ENCODE measurements at places on chromosomes 7 and 10. TPM values are rescaled to one million over a fixed set of nuclear protein-coding genes. Genes with fewer than 3 reads are reported as not detected.

- no peaks in the 10 kb centered on the region for H3K27me3 ChIP-seq
- peaks cover 30% of the 10 kb centered on the region for H3K36me3 ChIP-seq
- peaks cover 9% of the 10 kb centered on the region for H3K4me1 ChIP-seq
These were observed 61.2 kb downstream of the DNAJB6 start for GRCh38 chr7:157397731-157398691.

DNA sequence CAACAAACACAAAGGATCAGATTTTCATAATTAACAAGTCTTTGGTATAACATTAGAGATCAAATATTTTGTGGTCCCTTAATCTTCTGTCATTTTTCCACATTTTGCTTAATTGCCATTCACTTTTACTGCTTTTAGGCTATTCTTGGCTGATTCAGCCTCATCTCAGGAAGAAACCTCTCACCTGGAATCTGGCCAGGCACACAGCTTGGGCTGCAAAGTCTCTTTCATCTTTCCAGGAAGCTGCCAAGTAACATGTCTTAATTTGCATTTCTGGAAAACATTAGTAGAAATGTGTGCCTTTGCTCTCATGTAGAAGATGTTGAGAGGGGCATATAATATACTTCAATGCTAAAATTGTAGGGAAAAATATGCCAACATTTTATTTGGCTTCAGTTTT is 174.2 kb upstream of the STEAP4 start:
- no peaks in the 10 kb centered on the region for H3K4me1 ChIP-seq
- no peak for DNase-seq
- no peak overlapping the region for H3K4me3 ChIP-seq
- H3K36me3 ChIP-seq: no peaks in the 10 kb centered on the region
- no peaks in the 10 kb centered on the region for H3K27me3 ChIP-seq
- no peak overlapping the region for H3K27ac ChIP-seq

DNA sequence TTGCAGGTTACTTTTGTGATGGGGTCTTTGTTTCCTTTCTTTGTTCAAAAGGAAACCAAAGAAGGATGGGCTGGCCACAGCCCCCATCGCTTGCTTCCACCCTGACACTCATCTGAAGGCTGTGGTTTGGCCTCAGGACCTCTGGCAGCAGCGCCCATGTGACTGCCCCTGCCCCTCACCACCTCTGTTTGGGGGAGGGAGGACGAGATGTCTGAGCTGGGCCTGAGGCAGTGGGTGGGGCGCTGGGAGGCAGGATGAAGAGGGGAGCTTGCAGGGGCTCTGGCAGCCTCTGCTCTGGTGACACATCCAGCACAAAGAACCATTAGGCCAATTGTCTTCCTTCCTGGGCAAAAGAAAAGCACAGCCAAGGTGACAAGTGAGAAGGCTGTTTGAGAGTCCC is 15.9 kb upstream of the CHST15 start:
- peaks cover 3% of the 10 kb centered on the region for H3K4me1 ChIP-seq
- H3K4me3 ChIP-seq: no peak overlapping the region
- no peaks in the 10 kb centered on the region for H3K36me3 ChIP-seq
- peaks cover 16% of the 10 kb centered on the region for H3K27me3 ChIP-seq
- H3K27ac ChIP-seq: no peak overlapping the region

DNA sequence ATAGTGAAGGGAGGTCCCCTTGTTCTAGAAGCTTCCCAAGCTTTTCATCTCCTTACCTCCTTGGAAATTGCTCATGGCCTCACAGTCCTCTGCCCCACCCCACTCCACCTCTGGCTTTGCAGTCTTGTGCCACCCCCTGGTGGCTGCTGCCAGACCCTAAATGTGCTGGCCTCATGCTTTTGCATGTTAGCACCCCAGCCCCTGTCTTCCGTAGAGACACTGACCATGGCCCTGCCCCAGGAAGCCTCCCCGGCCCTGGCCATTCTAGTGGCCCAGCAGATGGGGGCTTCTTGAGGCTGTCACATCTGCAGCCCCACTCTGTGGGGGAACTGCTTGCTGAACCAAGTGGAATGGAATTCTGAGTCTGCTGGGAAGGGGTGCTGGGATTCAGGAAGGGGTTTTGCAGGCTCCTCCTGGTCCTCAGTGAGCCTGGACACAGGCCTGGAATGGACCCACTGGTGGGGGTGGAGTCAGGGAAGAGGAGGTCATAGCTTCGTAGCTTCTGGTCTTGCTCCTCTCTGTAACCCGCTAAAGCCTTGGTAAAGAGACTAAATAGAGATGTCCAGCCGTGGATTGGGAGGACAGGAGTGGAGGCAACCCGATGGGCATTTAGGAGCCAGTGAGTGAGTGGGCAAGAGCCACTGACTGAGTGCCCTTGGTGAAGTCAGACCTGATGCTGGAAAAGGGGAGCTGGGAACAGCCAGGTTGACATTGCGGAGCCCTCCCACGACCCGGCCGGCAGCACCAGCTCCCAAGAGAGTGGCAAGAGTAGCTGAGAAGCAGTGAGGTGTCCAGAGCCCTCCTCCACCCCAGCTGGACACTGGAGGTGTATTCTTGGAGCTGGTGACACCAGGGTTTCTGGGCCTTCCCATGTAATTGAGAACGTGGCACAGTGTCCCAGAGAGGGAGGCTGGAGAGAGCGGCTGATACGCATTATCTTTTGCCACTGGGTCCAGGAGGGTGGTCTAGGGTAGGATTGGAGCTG is 20.9 kb downstream of the RAMP3 start:
- H3K4me1 ChIP-seq: no peaks in the 10 kb centered on the region
- H3K27ac ChIP-seq: no peak overlapping the region
- H3K27me3 ChIP-seq: peaks cover 6% of the 10 kb centered on the region
- H3K36me3 ChIP-seq: no peaks in the 10 kb centered on the region
- no peak overlapping the region for H3K4me3 ChIP-seq

DNA sequence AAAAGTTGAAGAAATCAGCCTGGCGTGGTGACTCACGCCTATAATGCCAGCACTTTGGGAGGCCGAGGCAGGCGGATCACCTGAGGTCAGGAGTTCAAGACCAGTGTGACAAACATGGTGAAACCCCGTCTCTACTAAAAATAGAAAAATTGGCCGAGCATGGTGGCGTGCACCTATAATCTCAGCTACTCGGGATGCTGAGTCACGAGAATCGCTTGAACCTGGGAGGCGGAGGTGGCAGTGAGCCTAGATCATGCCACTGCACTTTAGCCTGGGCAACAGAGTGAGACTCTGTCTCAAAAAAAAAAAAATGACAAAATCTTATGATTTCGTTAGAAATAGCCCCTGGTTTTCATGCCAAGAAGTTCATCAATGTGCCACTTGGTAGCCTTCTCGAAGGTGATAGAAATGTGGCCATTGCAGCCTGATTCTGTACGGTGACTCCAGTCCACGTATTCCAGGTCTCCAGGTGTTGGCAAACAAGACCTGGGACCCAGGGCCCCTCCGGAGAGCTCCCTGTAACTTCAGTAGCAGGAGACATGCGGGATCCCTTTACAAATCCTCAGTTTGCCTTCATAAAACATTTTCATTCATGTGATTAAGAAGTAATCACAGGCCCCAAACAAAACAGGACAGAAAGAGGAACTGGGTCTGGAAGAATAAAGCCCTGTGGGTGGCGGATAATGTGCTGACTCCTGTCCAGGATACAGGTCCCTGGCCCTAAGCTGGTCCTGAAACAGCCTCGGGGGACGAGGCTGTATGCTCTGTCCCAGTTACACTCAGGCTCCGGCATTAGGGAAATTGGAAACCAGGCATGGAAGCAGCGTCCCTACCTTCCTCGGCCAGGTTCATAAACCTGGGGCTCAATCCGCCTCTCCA is 207.3 kb upstream of the SH2B2 start:
- H3K4me3 ChIP-seq: no peak overlapping the region
- no peak for DNase-seq
- H3K36me3 ChIP-seq: peaks cover 39% of the 10 kb centered on the region
- H3K27ac ChIP-seq: no peak overlapping the region

- no peak overlapping the region for H3K27ac ChIP-seq
- peak overlapping the region; percentile 4 for H3K4me3 ChIP-seq
- no peaks in the 10 kb centered on the region for H3K36me3 ChIP-seq
- peaks cover 42% of the 10 kb centered on the region for H3K27me3 ChIP-seq
- peaks cover 9% of the 10 kb centered on the region for H3K4me1 ChIP-seq
These were observed 6.0 kb downstream of the PARD3 start for GRCh38 chr10:34808801-34809745.

DNA sequence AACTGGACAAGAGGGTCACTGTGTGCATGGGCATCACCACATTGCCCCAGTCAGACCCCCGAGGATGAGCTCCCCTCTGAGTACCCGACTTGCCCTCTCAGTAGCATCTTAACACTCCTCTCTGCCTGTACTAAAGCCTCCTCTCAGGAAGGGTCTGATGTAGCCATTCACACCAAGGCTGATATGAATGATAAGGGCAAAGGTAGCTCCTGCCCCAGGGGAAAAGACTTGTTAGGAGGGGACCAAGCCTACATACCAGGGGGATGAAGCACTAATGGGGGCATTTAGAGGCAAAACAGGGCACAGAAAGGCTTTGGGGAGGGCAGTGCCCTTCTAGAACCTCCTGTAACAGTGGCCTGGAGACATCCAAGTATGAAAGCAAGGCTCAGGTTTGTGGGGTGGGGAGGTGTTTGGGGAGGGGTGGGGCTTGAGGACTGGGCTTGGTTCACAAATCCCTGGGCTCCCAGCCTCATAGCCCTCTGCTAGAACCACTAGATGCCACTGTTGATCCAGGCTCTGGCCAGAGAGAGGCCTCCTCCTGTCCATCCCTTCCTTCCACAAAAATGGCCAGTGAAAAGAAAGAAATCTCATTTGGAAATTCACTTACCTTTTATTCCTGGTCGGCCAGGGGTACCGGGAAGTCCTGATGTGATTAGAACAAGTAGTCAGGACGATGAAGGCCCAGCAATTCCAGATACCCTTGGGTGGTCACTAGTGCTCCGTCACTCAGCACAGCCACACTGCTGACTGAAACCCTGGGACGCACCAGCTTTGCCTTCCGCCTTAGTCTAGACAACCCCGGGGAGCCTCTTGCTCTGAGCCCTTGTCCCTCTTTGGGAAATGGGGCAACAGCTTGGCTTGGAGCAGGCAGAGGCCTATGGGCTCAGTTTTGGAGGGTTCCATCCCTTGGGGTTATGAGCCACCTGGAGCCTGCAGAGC is 40.3 kb downstream of the COL17A1 start:
- peaks cover 5% of the 10 kb centered on the region for H3K4me1 ChIP-seq
- H3K4me3 ChIP-seq: no peak overlapping the region
- H3K36me3 ChIP-seq: no peaks in the 10 kb centered on the region
- peak; percentile 39 for DNase-seq
- H3K27ac ChIP-seq: no peak overlapping the region
- H3K27me3 ChIP-seq: peaks cover 2% of the 10 kb centered on the region

DNA sequence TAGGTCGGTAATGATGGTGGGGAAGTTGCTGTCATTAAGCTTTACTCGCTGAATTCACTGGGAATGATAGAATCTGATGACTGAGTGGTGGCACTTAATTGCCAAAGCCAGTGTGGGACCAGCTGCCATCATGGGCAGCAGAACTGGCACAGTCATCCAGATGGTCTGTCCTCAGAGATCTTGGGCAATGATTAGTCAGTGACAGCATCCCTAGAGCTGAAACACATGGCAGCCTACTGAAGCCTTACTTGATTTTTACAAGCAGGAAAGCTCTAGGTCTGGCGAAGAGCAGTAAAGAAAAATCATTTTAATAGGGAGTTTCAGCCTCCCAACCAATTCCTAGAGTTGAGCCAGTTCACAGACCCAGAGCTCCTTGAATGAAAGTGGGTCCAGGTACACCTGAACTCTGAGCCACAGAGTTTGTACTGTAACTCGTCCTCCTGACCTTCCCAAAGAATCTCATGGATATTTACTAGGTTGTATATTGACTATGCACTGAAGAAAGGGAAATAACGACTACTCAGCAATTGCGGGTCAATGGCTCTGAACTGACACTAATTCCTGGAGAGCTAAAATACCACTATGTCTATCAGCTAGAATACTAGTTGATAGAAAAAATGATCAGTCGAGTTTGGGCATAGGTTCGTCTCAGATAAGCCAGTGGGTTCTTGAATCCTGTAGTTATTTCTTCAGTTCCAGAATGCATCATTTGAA is 4.4 kb upstream of the ASB13 start:
- H3K27ac ChIP-seq: no peak overlapping the region
- H3K36me3 ChIP-seq: no peaks in the 10 kb centered on the region
- H3K27me3 ChIP-seq: peaks cover 2% of the 10 kb centered on the region
- peaks cover 8% of the 10 kb centered on the region for H3K4me1 ChIP-seq

- H3K27me3 ChIP-seq: no peaks in the 10 kb centered on the region
- no peaks in the 10 kb centered on the region for H3K36me3 ChIP-seq
- H3K27ac ChIP-seq: no peak overlapping the region
- no peaks in the 10 kb centered on the region for H3K4me1 ChIP-seq
These were observed 926.6 kb upstream of the MBL2 start for GRCh38 chr10:53699231-53699630.

GRCh38 chr7:111018960-111019736 is 71.8 kb upstream of the LRRN3 start:
- H3K27me3 ChIP-seq: no peaks in the 10 kb centered on the region
- H3K4me1 ChIP-seq: peaks cover 76% of the 10 kb centered on the region
- H3K4me3 ChIP-seq: peak overlapping the region; percentile 8

DNA sequence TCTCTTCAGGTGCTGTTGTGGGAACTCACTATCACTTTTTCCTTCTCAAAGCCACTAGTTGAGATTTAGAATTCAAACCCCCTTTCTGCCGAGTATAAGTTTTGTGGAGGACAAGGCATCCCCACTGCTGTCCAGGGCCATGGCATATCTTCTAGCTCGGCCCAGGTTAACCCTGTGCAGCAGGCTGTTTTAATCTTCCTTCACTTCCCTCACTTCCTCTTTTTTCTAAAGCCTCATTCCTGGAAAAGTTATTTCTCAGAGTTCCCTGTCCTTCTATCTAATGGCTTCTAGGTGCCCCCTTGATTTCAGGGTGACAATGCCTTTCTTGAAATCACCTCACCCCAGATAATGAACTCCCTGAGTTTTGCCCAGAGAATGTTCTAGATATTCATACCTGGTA is 222.3 kb downstream of the SNX10 start:
- H3K4me1 ChIP-seq: no peaks in the 10 kb centered on the region
- H3K4me3 ChIP-seq: no peak overlapping the region
- no peak for DNase-seq

GRCh38 chr7:15720849-15721471 is 34.5 kb upstream of the MEOX2 start:
- no peaks in the 10 kb centered on the region for H3K4me1 ChIP-seq
- DNase-seq: peak; percentile 21
- no peak overlapping the region for H3K27ac ChIP-seq
- no peaks in the 10 kb centered on the region for H3K36me3 ChIP-seq
- H3K4me3 ChIP-seq: no peak overlapping the region

DNA sequence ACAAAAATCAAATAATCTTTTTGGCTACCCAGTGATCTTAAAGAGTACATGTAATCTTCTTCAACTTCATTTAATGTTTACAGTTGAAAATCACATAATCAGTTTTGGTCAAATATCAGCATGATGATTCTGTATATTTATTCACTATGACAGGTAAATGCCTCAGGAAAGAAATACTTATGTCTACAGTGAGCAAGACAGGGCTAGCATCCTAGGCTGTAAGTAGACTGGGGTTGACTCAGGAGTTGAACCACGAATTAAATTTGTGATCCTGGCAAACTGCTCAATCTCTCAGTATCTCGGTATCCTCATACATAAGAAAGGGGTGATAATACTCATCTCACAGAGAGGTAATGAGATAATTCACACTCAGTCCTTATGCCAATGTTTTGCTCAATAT is 71.8 kb downstream of the SEMA3D start:
- no peak overlapping the region for H3K27ac ChIP-seq
- no peak overlapping the region for H3K4me3 ChIP-seq
- no peaks in the 10 kb centered on the region for H3K27me3 ChIP-seq
- H3K4me1 ChIP-seq: no peaks in the 10 kb centered on the region
- H3K36me3 ChIP-seq: no peaks in the 10 kb centered on the region
- DNase-seq: no peak

ZNF438 gene
- 3.1 TPM for total RNA-seq

DCLRE1A gene
- total RNA-seq: 14.4 TPM

TAS2R5 gene
- 0.75 TPM for total RNA-seq

SLC26A5 gene
- not detected for total RNA-seq

POT1 gene
- 51.3 TPM for total RNA-seq

SMKR1 gene
- total RNA-seq: 2.3 TPM

ZNF365 gene
- 0.09 TPM for total RNA-seq
